ENCODE measurements at places on chromosomes 11 and 22.

DNA sequence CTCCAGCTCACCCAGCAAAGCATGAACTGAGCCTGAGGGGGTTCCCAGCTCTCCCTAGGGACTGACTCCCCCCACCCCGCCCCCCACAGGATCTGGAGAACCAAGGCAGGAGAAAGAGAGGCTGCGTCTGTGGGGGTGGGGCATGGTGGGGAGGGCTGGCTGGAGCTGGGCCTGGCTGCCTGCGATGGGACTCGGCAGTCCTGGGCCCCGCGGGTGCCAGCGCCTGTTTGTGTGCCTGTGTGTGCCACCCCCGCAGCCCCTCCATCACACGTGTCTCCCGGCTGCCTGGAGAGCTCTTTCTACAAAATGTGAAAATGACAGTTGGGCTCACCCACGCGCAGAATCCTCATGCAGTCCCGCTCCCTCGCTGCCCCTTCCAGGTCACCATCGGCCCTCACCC is 46.8 kb downstream of the CACNA1I start:
- DNase-seq: no peak

DNA sequence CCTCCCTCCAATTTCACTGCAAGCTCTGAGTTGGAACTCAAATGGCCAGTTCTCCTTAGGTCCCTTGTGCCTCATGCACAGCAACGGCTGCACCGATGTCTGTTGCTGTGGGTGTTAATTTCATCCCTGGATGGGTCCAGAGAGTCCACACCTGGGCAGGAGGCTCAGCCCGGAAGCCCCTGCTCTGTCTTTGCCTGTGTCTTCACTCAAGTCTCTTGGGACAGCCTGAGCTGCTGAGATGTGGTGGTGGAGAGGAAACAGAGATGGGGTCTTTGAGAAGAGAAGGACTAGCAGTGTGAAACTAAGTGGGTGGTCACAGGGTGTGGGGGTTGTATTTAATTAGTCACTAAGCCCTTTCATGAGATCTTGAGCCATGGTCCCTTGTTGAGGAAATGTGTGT is 109.3 kb downstream of the NECTIN1 start:
- no peak for DNase-seq

GRCh38 chr11:67354075-67355022 is 1.0 kb upstream of the POLD4 start:
- DNase-seq: peak; percentile 82

- no peak for DNase-seq
Measured at GRCh38 chr11:128929468-128929867, 13.2 kb downstream of the TP53AIP1 start.

GRCh38 chr22:31584804-31585160 is 77.2 kb downstream of the PISD start:
- no peak for DNase-seq

- no peak for DNase-seq
Measured at GRCh38 chr11:92123540-92123939, 101.1 kb upstream of the FAT3 start.

DNA sequence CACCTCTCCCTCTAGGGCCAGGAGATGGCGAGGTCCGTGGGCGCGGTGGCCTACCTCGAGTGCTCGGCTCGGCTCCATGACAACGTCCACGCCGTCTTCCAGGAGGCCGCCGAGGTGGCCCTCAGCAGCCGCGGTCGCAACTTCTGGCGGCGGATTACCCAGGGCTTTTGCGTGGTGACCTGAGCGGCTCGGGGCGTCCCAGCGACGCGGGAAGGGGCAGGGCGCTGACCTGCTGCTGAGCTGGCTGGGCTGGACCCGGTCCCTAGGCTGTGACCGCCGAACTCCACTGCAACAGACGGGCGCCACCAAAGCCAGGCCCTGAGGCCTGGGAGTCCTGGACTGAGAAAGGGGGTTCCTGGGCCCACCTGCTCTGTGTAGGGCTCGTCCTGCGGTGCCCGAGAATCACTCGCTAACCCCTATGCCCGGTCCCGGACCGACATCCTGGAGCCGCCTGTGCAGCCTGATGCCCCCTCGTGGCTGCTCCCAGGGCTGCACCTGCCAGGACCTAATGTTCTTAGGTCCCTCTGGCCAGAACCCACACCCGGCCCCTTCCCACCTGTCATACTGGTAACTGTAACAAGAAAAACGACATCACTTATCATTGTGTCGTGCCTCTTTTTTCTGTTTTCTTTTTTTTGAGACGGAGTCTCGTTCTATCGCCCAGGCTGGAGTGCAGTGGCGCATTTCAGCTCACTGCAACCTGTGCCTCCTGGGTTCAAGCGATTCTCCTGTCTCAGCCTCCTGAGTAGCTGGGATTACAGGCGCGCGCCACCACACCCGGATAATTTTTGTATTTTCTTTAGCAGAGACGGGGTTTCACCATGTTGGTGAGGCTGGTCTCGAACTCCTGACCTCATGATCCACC is 15.0 kb downstream of the RHOD start:
- peak; percentile 80 for DNase-seq

Measured in left lobe of liver (tissue), 2 donors.